Cortex of kidney (tissue), 1 donor: ENCODE measurements at places on chromosomes 4 and X.

GRCh38 chr4:165009493-165010227, 22.1 kb upstream of the TRIM60 start:
- no peak for DNase-seq

DNA sequence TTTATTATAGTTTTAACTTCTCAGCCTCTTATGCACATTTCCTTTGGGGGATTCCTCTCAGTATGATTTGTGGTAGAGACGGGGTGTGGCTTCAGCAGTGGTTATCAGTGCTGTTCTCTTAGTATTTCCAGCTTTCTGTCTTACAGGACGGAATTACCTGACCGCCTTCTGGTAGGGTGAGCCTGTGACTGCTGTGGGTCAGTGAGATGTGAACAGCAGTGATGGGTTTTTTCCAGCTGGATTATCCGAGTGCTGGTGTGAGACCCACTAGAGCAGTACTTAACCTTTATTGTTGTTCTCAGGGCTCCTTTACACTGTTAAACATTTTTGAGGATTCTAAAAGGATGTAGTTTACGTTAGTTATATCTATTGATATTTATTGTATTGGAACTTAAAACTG, 135.2 kb downstream of the SLIT2 start:
- no peak for DNase-seq

GRCh38 chr4:54661169-54661568, 3.4 kb downstream of the KIT start:
- no peak for DNase-seq

DNA sequence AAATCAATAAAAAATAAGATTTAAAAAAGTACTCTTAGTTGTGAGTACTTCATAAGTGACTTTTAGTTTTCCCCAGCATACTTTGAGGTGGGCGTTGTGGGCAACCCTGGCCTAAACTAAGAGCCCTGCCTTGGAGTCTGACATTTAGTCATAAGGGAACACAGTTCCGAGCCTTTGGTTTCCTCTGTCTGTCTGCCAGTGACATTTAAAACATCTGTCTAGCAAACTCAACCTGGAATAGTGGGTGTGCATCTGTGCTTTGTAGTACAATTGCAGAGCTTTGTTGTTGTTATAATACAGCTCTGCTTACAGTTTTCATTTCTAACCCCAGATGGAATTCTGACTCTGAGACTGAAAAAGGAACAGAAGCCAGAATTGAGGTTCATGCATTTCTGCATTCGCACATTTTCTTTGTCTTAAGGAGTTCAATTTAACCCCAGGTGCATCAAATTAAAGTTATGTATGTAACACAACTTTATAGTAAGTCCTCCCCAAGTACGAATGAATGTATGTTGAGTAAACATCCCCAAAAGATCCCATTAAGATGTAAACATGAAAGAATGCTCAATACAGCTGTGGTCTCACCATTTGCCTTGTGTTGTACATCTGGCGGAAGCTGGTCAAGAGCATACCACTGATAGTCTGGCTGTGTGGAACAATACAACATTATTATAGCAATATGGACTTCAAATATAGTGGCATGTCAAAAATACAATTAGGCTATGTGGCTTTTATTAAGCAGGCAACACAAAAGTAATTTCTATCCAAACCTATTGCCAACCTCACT, 25.9 kb downstream of the TNIP3 start:
- no peak for DNase-seq

- no peak for DNase-seq
Measured at GRCh38 chr4:48439988-48440387, 43.2 kb upstream of the SLC10A4 start.

DNA sequence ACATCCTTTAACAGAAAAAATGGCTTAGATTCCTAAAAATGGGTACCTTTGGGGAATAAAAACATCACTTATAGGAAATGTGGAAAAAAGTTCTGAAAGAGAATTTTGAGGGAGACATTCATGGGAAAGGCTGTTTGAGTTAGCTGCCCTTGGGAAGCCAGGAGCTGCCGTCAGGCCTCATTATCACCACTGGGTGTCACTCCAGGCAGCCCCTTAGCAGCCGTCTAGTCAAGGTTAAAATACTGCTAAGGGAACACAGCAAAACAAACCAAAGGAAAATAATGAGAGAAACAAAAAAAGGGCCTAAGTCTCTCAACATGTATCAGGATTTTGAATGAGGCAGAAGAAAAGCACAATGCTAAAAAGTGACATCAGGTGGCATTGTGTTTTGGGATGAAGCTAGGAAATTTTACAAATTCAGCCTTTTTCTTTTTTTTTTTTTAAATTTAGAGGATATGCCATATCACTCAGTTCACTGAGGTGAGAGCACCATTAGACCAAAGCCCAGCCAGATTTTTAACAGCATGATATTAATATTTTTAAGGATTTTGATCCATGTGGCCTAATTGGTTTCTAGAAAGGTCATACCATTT, 235.3 kb downstream of the GPAT3 start:
- DNase-seq, result no peak

DNA sequence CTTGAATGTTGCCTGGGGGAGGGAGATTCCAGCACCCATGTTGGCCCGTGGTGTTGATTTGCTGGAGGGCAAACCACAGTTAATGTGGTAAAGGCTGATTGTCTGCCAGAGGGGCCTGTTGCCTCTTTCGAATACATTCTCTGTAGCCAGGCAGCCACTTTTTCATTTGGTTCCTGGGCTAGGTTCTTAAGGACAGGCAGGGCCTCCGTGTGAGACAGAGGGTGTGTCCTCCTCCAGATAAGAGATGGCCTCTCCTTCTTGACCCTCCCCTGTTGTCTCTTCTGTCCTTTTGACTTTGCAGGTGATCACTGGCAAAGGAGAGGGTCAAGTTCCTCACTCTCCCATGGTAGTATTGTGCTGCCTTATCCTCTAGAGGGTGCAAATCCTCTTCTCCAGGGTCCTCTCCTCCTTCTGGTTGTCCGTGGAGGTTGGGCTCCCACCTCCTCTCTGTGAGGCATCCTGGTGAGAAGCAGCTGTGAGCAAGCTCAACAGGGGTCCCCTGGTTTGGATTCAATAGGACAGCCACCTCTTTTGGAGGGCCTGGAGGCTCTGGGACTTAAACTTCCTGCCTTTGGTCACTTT, 44.9 kb downstream of the ZNF182 start:
- DNase-seq, result peak; percentile 3
